ENCODE measurements at places on chromosomes 6 and 20.
A peak's percentile ranks its signal among the peaks of the same experiment; 100 is the strongest.

GRCh38 chr20:17210983-17211382 lies 15.9 kb upstream of the PCSK2 start:
- H3K27me3 ChIP-seq: no peaks in the 10 kb centered on the region
- H3K27ac ChIP-seq: no peak overlapping the region
- H3K36me3 ChIP-seq: no peaks in the 10 kb centered on the region
- no peak overlapping the region for H3K4me3 ChIP-seq

GRCh38 chr20:24437196-24438082 lies 32.0 kb upstream of the SYNDIG1 start:
- no peak overlapping the region for H3K27ac ChIP-seq
- no peak for DNase-seq
- H3K36me3 ChIP-seq: no peaks in the 10 kb centered on the region
- no peaks in the 10 kb centered on the region for H3K27me3 ChIP-seq

- H3K4me3 ChIP-seq: no peak overlapping the region
- H3K27ac ChIP-seq: no peak overlapping the region
- no peaks in the 10 kb centered on the region for H3K27me3 ChIP-seq
- no peak for DNase-seq
- H3K36me3 ChIP-seq: no peaks in the 10 kb centered on the region
Measured at GRCh38 chr20:18188434-18188833, 50.8 kb downstream of the KAT14 start.

DNA sequence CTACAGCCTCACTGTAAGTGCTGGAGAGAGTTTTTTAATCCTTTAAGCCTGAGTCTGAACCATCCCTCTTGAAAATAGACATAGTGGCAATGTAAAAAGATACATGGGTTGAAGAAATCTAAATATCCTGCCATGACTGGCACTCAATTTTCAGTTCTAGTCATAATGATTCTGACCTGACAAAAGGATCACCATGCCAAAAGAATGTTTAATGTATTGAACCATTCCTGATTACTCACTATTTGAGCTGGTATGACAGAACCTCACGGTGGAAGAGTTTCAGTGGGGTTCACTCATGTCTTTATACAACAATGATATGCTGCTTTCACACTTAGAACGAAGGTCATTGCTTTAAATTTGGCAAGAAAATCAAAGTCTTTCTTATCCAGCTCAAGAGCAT lies 93.4 kb downstream of the HIVEP2 start:
- no peaks in the 10 kb centered on the region for H3K36me3 ChIP-seq
- peaks cover 46% of the 10 kb centered on the region for H3K4me1 ChIP-seq
- H3K27me3 ChIP-seq: no peaks in the 10 kb centered on the region
- DNase-seq: no peak

DNA sequence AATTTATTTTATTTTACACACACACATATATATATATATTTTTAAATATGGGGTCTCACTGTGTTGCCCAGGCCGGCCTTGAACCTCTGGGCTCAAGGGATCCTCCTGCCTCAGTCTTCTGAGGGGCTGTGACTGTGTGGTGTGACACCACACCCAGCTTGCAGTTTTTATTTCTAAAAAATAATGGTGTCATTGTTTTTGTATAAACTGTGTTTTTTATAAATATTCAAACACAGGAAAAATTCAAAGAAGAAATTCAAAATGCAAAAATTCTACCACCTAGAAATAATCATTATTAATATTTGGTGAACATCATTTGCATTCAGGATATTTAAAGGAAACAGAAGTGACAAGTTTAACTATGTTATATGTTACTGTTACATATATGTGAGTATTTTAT lies 3.1 kb downstream of the CCDC28A start:
- no peaks in the 10 kb centered on the region for H3K27me3 ChIP-seq
- DNase-seq: no peak
- H3K4me3 ChIP-seq: no peak overlapping the region
- peaks cover 56% of the 10 kb centered on the region for H3K36me3 ChIP-seq

GRCh38 chr20:55140631-55141030 lies 665.2 kb downstream of the DOK5 start:
- no peaks in the 10 kb centered on the region for H3K36me3 ChIP-seq

GRCh38 chr6:142696123-142697000 lies 248.6 kb downstream of the HIVEP2 start:
- H3K27ac ChIP-seq: no peak overlapping the region
- H3K4me3 ChIP-seq: no peak overlapping the region
- no peak for DNase-seq

DNA sequence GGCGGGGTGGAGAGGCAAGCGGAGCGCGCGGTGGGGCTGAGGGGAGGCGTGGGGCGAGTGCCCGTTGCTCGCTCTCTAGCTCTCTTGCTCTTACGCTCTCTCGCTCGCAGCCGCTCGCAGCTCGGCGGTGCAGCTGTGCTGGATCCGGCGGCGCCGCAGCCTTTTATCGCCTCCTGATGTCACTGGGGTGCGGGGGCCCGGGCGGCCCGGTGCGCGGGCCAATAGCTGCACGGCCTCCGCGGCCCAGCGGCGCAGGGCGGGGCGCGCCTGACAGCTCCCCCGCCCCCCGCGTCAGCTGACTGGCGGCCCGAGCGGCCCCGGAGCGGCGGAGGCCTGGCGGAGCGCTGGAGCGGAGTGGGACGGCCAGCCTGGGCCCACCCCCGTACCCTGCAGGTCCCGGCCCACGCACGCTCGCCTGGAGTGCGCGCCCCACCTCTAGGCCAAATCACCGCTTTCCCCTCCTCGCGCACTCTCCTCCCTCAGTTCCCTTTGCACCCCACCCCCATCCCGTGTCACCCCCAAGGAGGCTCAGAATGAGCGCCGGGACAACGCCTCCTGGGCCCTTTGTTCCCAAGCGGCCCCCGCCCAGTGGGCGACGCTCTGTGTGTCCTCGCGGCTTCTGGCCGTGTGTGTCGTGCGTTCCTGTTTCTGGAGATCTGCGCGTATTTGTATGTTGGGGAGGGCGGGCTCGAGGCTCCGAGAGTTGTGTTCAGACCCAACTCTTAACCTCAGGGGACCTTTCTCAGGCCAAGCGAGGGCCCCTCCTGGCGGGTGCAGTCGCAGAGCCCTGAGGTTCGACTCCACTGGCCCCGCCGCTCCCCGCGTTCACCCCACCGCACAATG lies at the start of gene MAFB:
MAFB (minus strand) TSS at position 137 of the 843 bp plus-strand sequence. CDS start 386 bp downstream, outside the sequence.
- H3K36me3 ChIP-seq: no peaks in the 10 kb centered on the region
- peak; percentile 92 for DNase-seq
- H3K4me1 ChIP-seq: peaks cover 7% of the 10 kb centered on the region
- H3K4me3 ChIP-seq: peak within 1 kb of the TSS; percentile 64
- peak within 1 kb of the TSS; percentile 80 for H3K27ac ChIP-seq

GRCh38 chr6:126227833-126228702 lies 111.8 kb upstream of the CENPW start:
- no peak overlapping the region for H3K4me3 ChIP-seq
- no peaks in the 10 kb centered on the region for H3K4me1 ChIP-seq
- H3K27ac ChIP-seq: no peak overlapping the region
- H3K27me3 ChIP-seq: no peaks in the 10 kb centered on the region
- H3K36me3 ChIP-seq: no peaks in the 10 kb centered on the region

DNA sequence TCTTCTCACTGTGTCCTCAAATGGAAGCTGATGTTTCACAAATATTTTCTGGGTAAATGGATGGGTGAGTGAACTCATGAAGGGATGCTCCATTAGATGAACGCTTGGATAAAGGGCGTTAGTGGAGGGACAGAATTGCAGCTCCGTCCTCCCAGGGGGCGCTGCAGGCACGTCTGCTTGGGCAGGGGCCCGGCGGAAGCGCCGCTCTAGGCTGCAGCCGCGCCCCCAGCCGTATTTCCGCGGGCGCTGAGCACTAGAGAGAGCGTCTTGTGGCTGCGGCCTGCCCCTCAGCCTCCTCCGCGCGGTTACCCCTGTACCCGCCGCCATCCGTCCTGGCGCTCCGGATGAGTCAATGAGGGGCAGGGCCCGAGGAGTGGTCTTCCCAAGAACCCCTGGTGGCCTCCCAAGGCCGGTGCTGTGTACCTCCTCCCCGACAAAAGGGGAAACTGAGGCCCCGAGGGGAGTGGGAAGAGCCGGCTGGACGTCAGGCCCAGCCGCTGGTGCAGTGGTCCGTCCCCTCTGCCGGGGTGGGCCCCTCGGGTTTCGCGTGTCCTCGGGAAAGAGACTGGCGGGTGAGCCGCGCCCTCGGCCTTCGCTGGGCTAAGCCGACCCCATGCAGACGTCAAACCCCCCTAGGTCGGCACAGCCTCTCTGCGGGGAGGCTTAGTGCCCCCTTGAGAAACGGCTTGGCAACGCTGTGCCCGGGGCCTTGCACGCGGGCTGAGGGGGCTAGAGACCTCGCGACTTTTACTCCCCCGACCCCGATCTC lies 11.5 kb upstream of the SNHG17 start:
- peaks cover 37% of the 10 kb centered on the region for H3K36me3 ChIP-seq
- no peaks in the 10 kb centered on the region for H3K27me3 ChIP-seq

DNA sequence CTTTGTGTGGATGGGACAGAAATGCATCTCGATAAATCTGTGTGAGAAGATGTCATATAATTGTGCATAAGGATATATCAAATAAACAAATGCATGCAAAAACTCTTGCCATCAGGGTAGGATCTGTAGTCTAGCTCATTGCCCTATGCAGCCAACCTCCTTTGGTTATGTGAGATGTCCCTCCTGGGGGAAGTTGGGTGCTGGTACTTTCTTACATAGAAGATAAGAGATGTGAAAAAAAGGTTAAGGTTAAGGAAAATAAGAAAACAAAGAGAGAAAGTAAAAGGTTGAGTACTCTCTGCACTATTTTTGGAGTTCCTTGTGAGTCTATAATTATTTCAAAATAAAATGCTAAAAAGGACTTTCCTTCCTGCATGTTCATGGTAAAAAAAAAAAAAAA lies 30.4 kb downstream of the ZDHHC14 start:
- H3K27me3 ChIP-seq: no peaks in the 10 kb centered on the region
- H3K4me1 ChIP-seq: no peaks in the 10 kb centered on the region
- H3K36me3 ChIP-seq: no peaks in the 10 kb centered on the region
- H3K4me3 ChIP-seq: no peak overlapping the region
- H3K27ac ChIP-seq: no peak overlapping the region

Measured in tibial nerve (tissue), 4 donors.